Stimulated activated CD8-positive, alpha-beta memory T cell treated with anti-CD3 and anti-CD28 coated beads, Interleukin-4, amount 100 ng/mL, for 1 hour (primary cell): ENCODE measurements at places on chromosomes 1 and 21.

GRCh38 chr1:227192163-227192562 lies 126.1 kb downstream of the CDC42BPA start:
- no peak for DNase-seq

GRCh38 chr21:38219049-38219628 lies 37.7 kb upstream of the KCNJ15 start:
- no peak for DNase-seq

DNA sequence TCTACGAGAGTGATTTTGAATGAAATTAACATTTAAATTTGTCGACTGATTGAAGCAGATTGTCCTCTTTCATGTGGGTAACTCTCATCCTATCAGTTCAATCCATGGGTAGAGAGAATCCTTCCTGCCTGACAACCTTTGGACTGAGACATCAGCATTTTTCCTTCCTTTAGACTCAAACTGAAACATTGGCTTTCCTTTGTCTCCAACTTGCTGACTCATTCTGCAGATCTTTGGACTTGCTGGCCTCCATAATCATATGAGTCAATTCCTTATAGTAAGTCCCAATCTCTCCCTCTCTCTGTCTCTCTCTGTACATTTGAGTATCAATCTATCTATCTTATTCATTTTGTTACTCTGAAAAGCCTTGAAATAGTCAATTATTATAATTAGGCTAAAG lies 416.7 kb downstream of the LRRIQ3 start:
- DNase-seq, result no peak

DNA sequence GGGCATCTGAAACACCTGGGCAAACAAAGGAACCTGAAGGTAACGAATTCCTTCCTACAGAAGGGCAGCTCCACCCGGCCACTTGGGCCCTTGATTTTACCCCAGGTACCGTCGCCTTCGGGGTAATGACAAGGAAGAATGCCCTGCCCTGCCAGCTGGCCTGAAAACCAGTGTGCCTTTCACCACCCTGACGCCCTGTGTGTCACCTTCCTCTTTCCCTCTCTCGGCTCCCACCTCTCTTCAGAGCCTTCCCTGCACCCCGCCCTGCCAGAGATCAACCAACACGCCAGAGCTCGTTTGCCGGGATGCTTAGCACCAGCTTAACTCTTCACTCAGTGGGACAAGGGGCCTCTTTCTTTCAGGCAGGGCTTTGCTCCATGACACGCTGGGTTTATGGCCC lies 86.0 kb downstream of the SIM2 start:
- no peak for DNase-seq

- no peak for DNase-seq
Measured at GRCh38 chr1:203153051-203153988, 22.3 kb downstream of the MYBPH start.

DNA sequence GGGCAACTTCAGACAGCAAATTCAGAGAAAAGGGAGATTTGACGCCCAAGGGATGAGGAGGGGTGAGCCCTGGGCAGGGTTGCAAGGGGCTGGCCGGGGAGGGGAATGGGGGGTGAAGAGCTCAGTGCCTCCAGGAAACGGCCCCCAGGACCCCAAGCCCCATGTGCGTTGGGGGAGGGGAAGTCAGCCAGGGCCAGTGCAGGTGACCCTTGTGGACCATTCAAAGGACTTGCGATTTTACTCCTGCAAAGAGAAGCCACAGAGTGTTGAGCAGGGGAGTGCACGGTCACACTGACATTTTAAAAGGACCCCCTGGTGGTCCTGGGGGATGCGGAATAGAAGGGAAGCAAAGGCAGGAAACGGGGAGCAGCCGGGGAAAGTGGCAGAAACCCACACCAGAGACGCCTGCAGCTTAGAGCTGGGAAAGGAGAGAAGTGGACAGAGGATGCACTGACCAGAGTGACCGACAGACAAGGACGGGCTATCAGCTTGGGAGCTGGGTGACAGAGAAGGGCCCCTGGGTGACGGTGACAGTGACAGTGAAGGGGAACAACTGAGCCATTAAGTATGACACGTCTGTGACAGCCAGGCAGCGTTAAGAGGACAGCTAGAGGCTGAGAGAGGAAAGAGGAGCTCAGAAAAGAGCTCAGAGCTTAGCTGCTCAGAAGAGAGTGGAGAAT lies 54.0 kb upstream of the TMEM51 start:
- DNase-seq, result no peak

GRCh38 chr1:17148950-17149608 lies 29.8 kb upstream of the PADI2 start:
- DNase-seq, result no peak

DNA sequence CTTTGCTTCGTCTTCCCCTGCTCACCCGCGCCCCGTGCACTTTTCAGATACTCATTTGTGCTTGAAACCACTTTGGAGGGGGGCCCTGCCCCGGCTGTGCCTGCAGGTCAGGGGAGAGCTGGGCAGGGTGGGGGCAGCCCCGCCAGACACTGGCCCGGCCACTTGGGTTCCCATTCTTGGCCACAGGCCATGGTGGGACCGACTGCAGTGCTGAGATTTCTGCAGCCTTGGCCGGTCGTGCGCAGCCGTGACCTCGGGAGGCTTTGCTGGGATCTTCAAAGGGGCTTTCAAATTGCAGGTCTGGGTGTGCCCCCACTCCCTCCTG lies 54.5 kb upstream of the TTC34 start:
- DNase-seq, result no peak

DNA sequence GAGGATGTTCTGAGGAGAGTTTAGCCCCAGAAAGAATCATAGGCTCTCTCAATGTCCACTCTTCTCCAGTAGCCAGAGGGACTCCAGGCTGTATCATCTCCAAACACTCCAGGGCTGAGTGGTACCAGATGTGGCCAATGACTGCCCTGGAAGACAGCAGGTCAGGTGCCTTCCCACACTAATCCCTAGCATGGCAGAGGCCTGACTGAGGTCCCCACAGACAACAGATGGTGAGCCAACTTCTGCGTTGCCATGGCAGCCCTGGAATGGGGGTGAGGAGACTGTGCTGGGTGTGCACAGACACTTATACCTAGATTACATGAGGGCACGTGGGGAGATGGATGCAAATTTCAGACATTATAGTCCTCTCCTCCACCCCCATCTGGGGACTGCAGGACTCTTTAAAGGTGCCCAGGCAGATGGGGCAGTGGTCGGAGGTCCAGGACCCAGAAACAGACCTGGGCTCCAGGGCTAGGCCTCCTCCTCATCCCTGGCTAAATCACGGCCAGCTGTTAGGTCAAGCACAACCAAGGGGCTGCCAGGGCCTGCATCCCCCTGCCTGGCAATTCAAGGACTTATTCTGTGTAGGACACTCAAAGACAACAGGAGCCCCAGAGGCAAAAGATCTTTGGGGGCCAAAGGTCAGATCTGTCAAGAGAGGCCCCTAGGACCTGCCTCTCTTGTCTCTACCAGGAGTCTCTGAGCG lies 42.9 kb downstream of the CAMK2N1 start:
- no peak for DNase-seq

- DNase-seq, result no peak
Measured at GRCh38 chr1:25199819-25200620, 32.3 kb downstream of the SYF2 start.

- no peak for DNase-seq
Measured at GRCh38 chr1:185108321-185108720, 48.4 kb downstream of the TRMT1L start.

GRCh38 chr1:43460988-43461693 lies 7.4 kb upstream of the HYI start:
- no peak for DNase-seq

DNA sequence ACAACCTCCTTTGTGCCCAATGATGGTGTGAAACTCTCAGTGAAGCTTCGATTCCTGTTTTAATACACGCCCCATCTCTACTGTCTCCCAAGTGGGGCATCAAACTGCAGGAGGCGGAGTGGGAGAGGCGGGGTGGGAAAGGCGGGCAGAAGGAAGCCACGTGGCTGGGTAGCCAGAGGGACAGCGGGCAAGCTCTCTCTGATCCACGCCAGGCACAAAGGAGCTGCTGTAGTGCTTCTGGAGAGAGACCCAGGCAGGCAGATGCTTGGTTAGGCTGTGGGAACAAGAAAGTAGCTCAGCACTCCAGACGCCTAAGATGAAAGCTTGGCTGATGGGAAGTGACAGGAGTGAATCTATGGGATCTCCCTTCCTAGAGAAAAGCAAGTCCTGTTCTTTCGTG lies 25.7 kb downstream of the TRIM67 start:
- DNase-seq, result no peak

DNA sequence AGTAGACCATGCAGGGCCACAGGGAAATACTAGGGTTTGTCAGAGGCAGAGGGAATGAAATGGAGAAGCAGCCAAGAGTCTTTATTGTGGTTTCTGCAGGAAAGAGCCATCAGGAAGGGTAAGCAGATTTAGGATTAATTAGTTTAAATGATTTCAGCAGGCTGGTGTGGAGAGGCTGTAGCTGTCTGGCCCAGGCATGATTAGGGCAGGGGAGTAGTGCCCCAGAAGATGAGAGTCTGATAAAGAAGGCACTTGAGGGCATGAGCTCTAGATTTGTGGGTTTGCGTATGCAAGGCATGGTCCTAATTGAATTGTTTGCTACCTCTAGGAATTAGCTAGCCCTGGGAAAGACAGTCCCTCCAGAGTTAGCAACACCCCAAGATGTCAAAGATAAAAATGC lies 484.6 kb upstream of the PLXNA2 start:
- no peak for DNase-seq

DNA sequence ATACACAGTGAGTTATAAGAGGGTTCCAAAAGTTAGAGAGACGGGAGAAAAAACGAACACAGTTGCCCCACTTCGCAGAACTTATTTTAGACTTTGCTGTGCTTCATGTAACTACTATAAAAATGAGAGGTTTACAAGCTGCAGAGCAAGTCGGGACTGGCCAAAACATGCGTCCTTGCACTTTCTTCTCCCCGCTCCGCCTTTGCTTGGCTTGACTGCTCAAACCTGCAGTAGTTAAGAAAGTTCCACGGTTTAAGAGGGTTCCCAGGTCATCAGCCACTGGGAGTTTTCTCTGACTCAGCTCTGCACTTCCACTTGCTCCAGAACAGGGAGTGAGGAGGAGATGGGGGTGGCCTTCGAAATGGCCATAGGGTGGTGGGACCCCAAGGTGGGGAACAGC lies 36.2 kb downstream of the CLIC6 start:
- no peak for DNase-seq

DNA sequence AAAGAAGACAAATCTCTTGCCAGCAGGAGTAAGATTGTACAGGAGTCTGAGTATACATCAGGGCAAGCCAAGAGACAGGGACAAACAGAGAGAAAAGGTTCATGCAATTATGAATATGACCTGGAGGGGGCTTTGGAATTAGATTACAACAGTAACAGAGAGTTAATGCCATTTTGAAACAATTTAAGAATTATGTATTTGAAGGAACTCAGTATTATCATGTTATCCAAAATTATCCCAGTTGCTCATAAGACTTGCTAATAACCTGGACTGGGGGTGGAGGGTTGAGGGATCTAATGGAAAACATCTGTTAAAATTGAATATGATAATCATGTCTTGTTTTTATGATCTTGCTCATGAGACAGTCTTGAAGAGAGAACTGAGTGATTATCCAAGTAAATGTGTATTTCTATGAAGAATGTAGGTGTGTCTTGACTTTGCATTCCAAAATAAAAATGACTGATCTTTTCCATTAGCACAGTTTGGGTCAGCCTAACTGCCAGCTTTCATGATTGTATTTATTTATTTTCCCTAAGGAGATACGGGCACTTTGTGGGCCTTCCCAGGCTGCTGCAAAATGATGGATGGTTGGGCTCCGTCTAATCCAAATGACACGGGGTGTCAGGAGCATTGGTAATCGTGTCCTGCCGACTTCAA lies 117.7 kb downstream of the ERG start:
- no peak for DNase-seq

GRCh38 chr1:35264871-35265270 lies 3.6 kb upstream of the ZMYM4 start:
- no peak for DNase-seq

- no peak for DNase-seq
Measured at GRCh38 chr1:208527156-208527555, 283.0 kb upstream of the PLXNA2 start.

- no peak for DNase-seq
Measured at GRCh38 chr1:42730988-42731387, 9.0 kb downstream of the CLDN19 start.

DNA sequence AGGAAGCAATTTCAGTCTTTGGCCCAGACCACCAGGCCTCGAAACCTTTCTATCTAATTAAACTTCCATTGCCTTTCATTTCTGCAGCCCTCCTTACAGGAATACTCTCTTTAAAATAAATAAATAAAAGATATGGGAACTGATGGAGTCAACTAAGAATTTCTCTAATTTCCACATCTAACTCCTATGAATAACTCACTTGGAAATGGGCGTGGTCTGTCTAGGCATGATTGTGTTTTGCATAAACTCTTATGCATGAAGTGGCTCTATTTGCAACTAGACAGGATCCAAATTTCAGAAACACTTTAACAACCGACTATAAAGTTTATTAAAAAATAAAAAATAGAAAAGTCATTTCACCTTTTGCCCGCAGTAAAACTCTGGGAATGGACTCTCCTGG lies 199.5 kb downstream of the ADSS2 start:
- DNase-seq, result no peak

DNA sequence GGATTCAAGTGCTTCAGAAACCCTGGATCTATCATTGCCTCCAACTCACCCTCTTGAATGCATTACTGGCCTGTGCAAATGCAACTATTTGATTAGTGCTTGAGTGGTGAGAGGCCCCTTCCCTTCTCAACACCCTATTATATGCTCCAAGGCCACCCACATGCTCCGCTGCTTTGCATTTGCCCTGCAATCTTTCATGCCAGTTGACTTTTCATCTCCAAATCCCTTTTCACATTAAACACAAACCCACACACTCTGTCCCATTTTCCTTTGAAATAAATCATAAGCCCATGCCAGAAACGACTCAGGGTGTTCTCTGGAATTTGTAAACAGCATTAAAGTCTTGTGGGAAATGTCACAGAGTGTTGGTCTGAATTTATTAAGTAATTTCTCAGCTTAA lies 78.9 kb upstream of the CTTNBP2NL start:
- DNase-seq, result no peak

DNA sequence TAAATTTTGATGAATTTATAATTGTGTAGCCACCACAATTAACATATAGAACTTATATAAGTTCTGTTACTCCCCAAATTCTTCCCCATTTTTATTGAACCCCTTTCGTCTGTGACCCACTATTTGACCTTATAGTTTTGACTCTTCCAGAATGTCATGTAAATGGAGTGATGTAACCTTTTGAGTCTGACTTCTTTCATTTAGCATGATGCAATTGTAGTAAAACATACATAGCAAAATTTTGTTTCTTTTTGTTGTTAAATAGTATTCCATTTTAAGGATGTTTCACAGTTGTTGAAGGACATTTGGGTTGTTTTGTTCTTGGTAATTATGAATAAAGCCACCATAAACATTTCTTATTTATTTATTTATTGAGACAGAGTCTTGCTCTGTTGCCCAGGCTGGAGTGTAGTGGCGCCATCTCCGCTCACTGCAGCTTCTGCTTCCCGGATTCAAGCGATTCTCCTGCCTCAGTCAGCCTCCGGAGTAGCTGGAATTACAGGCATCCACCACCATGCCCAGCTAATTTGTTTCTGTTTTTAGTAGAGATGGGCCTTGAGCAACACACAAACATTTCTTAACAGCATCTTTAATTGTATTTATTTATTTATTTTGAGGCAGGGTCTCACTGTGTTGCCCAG lies 33.6 kb downstream of the RPRD2 start:
- DNase-seq, result no peak

- peak; percentile 32 for DNase-seq
Measured at GRCh38 chr1:2229037-2229864, 1.1 kb downstream of the SKI start.

- DNase-seq, result no peak
Measured at GRCh38 chr1:61992257-61992656, 202.4 kb upstream of the L1TD1 start.

GRCh38 chr1:175073633-175074032 lies 6.0 kb downstream of the TNN start:
- no peak for DNase-seq
